Mesenchymal stem cell (in vitro differentiated cells and primary cell): ENCODE measurements at places on chromosomes 11 and 22.

- DNase-seq = no peak
Observed at GRCh38 chr22:42909363-42910058, 52.4 kb upstream of the ARFGAP3 start.

- DNase-seq = no peak
Observed at GRCh38 chr22:32204040-32204855, 625 bp downstream of the RFPL2 start.

DNA sequence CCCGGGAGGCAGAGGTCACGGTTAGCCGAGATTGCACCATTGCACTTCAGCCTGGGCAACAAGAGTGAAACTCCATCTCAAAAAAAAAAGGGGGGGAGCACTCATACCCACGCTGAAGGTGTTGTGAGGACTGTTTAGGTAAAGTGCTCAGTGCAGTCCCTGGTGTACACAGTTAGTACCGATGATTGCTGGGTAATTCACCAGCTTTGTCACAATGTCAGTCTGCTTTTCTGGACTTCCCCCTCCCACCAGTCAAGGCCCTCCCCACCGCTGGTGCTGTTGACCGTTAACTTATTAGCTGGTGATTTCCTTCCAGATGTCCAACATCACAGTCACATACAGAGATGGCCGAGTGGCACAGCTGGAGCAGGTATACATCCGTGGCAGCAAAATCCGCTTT is 11.9 kb downstream of the SNRPD3 start:
- no peak for DNase-seq

- DNase-seq = peak; percentile 17
Observed at GRCh38 chr11:75969626-75970308, 154.8 kb downstream of the UVRAG start.

GRCh38 chr11:68373815-68374501 is 61.6 kb downstream of the LRP5 start:
- DNase-seq = peak; percentile 72

GRCh38 chr22:19941365-19942082 is at the start of the genes COMT and TXNRD2:
Gene COMT (plus strand): TSS chr22:19941772. CDS start chr22:19962527, 20,755 bp downstream.
Gene TXNRD2 (minus strand): TSS chr22:19941818. CDS start chr22:19941803, 15 bp downstream.
- peak; percentile 51 for DNase-seq

GRCh38 chr11:37595845-37596244 is 997.8 kb upstream of the RAG2 start:
- no peak for DNase-seq

DNA sequence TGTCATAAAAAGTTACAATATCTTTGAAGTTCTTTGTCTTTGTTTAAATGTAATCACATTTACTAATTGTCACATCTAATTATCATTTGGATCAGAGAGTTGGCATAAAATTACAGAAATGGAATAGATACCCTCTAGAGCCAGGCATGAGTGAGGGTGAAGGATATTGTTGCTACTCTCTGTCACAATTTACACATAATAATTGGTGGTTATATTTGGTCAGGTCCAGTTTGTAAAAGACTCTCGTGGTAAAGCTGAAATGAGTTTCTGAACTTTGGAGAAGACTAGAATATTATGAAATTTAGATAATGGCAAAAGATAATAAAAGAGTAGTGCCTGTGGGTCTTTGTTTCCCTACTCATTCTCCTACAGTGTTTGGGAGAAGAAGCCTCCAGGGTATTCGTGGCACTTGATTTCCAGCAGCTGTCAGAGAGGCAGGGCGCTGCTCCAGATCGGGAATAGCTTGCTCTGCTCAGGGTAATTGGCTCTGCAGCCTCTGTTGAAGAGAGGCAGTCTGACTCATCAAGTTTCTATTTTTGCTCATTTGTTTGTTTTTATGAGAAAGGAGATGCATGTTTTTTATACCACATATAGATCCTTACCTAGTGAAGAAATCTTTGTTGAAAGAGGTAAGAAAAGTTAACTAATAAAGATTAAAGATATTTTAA is 349.9 kb downstream of the CNTN5 start:
- peak; percentile 91 for DNase-seq

DNA sequence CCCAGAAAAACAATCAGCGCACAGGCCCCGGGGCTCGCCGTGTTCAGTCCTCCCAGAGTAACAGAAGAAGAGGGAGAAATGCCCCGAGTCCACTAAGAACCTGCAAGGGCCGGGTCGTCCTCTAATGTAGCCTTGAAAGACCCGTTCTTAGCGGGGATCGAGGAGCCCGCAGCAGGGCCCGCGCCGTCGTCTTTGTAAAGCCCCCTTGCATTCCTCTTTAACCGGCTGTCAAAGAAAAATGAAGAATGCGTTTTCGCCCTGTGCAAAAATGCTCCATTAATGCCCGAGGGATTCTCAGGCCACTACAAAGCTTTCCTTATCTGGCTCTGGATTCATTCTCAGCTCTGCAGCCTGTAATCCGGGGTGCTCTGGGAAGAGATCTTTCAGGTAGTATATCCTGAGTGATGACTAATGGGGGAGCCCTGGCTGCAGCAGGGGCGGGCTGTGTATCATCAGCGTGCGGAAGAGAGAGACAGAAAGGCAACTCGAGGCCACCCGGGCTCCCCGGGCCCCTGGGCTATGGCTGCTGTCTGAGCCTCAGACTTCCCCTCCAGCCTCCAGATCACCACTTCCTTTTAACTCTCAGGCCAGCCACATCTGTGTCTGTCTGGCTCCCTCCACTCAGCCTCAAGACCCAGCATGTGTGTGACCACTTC is 78.2 kb downstream of the FBLN1 start:
- DNase-seq = no peak

- DNase-seq = no peak
Observed at GRCh38 chr22:45771711-45772110, 100.1 kb downstream of the ATXN10 start.

DNA sequence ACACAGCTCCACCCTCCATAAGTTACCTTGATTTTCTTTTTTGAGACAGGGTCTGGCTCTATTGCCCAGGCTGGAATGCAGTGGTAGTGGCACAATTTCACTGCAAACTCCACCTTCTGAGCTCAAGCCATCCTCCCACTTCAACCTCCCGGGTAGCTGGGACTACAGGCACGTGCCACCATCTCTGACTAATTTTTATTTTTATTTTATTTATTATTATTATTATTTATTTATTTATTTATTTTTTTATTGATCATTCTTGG is 9.6 kb downstream of the RPS3 start:
- no peak for DNase-seq

DNA sequence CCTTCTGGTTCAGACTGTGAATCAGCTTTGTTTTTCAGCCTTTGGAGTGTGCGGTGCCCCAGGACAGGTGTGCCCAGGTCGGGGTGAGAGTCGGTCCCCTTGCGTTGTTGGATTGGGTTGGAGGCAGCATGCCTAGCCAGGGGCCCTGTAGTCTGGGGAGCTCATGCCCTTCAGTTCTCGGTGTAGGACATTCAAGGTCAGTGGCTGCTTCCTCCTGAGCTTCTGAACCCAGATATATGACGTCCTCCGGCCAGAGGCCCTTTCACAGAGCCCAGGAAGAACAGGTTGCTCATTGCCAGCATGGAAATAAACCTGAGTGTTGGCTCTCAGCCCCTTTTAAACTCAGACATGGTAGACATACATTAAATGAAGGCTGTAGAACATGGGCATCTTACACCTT is 2.7 kb downstream of the CSRP3 start:
- no peak for DNase-seq

DNA sequence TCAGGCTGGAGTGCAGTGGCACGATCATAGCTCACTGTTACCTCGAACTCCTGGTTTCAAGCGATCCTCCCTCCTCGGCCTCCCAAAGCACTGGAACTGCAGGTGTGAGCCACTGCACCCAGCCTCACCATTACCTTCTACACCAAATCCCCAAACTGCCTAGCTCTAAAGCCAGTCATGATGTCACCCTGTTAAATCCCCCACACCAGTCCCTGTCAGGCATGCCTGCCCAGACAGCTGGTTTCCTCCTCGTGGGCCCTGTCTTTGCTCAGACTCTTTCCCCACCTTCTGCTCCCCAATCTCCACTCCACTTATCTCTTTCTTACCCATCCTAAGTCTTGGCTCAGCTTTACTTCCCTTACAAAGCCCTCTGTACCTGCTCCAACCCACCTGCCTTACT is 12.5 kb upstream of the EXPH5 start:
- no peak for DNase-seq
